ENCODE measurements at places on chromosomes 12 and 14.

GRCh38 chr12:126430921-126431320 lies 1365.7 kb downstream of the AACS start:
- no peak for DNase-seq

GRCh38 chr12:93602897-93603668 lies 30.6 kb downstream of the SOCS2 start:
- no peak for DNase-seq

DNA sequence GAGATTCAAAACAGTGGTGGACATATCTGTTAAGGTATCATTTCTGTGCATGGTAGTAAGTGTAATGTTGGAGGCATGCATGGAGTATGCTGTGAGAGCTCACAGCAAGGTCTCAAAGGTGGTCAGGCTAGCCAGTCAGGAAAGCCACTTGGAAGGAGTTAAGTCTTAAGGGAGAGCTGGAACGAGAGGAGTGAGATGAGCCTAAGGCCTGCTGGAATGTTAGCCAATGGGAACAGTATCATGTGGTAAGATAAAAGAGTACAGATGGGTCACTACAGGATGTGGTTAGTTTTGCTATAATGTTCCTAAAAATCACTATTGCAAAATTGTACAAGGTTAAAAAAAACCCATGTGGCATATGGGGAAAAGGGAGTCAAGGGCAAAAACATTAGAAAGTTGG lies 311.7 kb upstream of the E2F7 start:
- peak; percentile 53 for DNase-seq

DNA sequence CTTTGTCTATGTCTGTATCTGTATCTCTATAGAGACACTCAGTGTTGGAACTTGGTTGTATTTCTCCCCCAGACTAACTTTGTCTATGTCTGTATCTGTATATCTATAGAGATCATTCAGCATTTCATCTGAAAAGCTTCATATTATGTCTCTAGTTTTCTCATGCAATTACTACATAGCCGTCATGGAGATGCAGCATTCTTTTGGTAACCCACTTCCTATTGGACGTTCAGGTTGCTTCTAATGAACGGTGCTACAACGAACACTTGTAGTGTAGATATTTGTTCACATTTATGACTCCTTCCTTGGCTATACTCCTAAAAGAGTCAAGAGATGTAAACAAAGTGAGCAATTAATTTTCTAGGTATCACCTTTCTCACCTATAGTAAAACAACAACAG lies 81.5 kb upstream of the KCNA1 start:
- no peak for DNase-seq

DNA sequence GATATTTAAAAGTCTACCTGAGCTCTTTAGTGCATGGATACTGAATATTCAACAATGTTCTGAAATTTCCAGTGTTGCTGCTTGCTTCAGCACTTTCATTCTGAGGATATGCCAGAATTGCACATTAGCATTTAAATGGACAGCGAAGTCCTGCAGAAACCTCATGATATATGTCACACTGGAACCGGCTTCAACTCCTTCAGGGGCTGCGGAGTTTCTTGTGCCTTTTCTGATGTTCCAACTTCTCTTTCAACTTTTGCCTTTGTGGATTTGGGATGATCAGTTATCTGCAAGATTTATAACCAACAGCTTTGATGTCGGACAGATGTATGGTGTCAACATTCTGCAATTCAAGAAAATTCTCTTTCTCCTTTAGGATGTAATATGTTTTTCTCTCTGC lies 142.5 kb upstream of the LMNTD1 start:
- no peak for DNase-seq
